Hematopoietic multipotent progenitor cell treated with erythropoietin and hydrocortisone succinate and interleukin-3 and kit ligand, for 6 days (in vitro differentiated cells): ENCODE measurements at places on chromosomes 2 and 18.
A peak's percentile ranks its signal among the peaks of the same experiment; 100 is the strongest.

DNA sequence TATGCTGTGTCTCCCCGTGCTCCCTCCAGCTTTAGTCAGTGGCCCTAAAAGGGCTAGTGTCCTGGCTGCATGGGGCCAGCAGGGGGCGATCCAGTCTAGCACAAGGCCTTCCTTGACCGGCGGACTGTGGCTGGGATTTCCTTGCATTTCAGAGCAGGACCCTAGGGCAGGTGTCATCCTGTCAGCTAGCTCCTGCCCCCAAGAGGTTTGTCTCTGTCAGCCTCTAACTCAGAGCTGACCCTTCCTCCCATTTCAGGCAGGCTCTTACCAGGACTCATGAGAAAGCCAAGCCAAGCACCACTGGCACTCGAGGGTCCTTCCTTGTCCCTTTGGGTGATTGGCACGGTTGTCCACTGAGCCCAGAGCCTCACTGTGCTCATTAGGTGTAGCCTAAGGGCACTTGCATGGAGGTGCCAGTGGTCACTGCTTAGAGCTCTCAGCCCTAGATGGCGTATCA lies 140.3 kb downstream of the RPIA start:
- peak; percentile 85 for DNase-seq

- no peak for DNase-seq
These were observed 1133.6 kb upstream of the ZEB2 start for GRCh38 chr2:145653553-145653952.

GRCh38 chr2:149739883-149740265 lies 152.3 kb upstream of the MMADHC start:
- DNase-seq = no peak

- DNase-seq = no peak
These were observed 187.8 kb upstream of the TNP1 start for GRCh38 chr2:217047631-217048030.

- DNase-seq = no peak
These were observed 686.3 kb upstream of the SETBP1 start for GRCh38 chr18:43994381-43994780.

- DNase-seq = no peak
These were observed 49.5 kb upstream of the POLE4 start for GRCh38 chr2:74908748-74909444.
